ENCODE measurements at places on chromosomes 1 and 21.

DNA sequence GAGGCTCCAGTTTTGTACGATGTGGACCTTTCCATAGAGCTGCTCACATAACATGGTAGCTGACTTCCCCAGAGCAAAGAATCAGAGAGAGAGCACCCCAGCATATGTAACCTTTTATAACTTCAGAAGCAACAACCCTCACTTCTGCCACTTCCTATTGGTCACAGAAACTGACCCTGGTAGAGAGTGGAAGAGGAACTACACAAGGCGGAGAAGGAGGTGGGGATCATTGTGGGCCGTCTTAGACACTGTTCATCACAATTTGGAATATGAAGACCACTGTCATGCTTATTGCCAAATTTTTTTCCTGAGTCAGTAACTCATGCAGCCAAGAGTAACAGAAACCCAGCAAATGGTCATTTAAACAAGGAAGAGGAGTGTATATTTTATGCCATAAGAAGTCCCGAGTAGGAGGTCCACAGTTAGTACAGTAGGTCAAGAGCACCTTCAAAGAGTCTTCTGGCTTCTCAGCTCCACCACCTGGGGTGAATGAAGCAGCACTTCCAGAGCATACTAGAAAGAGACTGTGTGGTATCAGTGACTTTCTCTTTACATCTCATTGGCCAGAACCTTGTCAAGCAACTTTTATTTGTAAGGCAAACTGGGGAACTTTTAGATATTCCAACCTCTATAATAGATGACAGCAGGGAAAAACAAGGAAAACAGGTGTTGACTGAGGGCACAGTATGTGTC is 71.8 kb downstream of the ODF2L start:
- DNase-seq: no peak

- no peak for DNase-seq
These were observed 738 bp downstream of the CELF3 start for GRCh38 chr1:151715726-151716404.

- no peak for DNase-seq
These were observed 18.4 kb upstream of the GADD45A start for GRCh38 chr1:67666636-67667035.

DNA sequence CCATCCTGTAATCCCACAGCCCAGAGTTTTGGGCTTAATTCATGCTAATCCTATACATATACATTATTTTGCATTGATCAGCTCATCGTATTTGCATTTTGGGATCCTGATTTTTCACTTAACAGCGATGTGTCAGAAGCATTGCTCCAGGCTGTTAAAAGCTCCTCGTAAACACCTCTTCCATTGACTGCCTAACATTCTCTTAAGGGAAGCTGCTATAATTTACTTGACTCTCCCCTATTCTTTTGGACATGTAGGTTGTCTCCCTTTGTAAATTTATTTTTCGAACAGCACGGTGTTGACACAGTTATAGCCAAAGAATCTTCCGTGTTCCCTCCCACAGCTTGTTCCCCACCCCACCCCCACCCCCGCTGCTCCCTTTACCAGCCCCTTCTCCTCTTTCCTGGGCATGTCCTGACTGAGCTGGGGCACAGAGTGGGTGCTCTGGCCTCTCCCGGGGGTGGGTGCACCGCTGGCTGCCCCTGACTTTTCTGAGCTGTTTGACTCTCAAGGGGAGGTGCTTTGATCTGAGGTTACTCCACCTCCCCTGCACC is 22.8 kb downstream of the LDLRAP1 start:
- DNase-seq: no peak

- no peak for DNase-seq
These were observed 52.7 kb downstream of the DHRS3 start for GRCh38 chr1:12565094-12565965.

- no peak for DNase-seq
These were observed 26.5 kb downstream of the RUNX3 start for GRCh38 chr1:24903560-24903954.

GRCh38 chr1:161710560-161710959 is 3.5 kb downstream of the FCRLA start:
- DNase-seq: no peak

DNA sequence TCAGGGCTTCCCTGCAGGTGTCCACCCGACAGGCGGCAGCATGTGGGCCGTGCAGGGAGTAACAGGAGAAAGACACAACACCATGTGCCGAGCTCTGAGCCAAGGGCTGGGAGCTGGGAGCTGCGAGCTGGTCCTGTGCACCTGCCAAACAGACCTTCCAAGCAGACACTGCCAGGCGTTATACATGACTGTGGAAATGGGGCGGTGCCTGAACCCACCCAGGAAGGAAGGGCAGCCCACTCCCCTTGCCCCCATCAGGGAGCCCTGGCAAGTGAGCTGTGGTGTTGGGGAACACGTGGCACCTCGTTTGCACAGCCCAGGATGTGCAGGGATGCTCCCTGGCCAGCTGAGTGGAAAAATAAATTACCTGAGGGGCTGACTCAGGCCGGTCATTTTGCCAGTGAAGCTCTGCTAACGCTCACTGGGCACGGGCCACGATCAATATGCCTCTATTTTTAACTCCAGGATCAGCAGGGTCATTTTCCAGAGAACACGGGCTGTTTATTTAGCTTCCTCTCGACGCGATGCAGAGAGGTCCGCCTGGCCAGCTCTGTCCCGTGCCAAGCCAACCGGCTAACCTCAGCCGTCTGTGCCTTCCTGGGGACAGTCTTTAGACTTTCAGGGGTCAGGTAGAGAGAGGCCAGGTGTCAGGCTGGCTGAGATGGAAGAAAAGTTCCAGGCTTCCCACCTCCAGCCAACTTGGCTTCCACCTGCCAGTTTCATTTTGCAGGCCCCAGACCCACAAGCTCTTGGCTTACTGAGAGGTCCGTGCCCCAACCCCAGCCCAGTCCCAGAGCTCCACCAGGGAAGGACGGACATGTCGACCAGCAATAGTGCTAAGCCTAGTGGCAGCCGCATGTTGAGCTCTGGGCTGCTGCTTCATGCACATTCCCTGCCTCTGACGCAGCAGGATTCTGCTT is 196.7 kb upstream of the VAMP3 start:
- DNase-seq: no peak

DNA sequence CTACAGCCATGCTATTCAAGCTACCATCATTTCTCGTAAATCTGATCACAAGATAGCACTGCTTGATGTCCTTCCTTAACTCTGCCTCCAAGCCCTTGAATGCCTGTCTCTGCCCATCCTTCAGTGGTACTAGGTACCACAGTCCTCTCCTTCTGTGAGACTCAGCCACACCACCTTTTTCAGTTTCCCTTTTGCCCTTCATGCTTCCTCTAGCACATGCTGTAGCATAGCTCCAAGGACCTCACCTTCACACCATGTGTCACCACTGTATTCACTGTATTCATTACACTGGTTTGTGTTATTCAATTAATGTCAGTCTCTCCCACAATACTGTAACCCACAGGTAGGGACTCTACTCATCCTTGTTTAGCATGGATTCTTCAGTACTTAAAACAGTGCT is 8.0 kb upstream of the TP53BP2 start:
- DNase-seq: no peak

DNA sequence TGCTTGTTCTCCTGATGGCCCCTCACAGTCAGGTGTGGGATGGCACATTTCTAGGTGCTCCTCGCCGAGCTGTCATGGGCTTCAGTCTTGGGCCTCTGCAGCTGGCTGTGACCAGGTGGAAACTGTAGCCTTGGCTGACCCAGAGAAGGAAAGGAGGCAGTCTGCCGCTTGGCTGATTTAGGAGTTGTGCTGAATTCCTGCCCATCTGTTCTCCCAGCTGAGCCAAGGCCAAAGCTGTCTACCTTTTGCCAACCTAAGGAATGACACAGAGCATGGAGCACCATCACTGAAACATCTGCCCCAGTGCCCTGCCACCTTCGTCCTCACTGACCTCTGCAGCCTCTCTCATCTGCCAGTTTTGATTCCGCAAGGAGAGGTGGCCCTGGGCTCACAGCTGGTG is 27.9 kb downstream of the UTP25 start:
- DNase-seq: no peak

GRCh38 chr1:11851180-11851579 is 3.6 kb upstream of the NPPA start:
- DNase-seq: no peak

DNA sequence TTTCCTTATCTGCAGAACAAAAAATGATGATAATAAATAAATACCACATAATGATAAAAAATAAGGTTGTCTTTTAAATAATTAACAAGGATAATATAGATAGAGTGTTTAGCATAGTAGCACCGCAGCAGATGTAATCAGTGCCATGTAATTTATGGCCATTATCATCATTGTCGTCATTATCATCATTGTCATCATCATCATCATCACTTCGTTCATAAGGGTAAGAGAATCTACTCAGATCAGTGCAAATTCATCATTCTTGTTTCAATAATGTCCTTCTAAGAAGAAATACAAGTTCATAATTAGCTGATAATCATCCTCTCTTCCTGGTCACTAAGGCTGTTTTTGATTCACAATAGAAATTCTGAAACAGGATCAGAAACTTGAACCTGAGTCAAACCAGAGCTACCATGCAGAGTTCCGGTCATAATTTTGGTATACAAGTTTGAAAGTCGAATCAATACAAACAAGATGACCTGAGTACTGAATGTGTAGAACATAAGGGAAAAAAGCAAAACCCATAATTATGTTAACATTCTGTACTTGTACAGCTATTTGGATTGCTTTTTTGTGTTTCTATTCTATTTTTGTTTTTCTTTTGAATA is 172.0 kb downstream of the LRRC40 start:
- DNase-seq: no peak

DNA sequence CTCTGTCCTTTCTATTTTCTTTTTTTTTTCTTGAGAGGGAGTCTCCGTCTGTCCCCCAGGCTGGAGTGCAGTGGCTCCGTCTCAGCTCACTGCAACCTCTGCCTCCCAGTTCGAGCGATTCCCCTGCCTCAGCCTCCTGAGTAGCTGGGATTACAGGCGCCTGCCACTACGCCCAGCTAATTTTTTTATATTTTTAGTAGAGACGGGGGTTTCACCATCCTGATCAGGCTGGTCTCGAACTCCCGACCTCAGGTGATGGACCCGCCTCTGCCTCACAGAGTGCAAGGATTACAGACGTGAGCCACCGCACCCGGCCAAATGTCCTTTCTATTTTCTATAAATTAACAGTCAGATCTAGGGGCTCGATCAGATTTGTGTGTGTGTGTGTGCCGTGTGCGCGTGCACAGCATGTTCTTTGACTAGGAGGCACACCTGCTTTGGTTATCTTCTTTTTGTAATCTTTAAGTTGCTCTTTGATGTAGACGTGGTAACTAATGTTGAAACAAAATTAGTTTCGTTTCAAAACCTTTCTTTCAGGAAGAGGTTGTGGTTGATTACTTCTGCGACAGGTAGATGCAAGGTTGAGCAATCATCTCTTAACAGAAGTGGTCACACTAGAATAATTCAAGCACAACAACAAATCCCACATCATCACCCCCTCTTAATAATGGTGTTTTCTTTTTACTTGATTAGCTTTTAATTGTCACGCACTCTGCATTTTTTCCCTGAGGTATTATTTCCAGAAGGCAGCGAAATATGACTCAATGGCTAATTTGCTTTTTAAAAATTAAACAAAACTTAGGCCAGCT is 779 bp upstream of the DEGS1 start:
- no peak for DNase-seq

DNA sequence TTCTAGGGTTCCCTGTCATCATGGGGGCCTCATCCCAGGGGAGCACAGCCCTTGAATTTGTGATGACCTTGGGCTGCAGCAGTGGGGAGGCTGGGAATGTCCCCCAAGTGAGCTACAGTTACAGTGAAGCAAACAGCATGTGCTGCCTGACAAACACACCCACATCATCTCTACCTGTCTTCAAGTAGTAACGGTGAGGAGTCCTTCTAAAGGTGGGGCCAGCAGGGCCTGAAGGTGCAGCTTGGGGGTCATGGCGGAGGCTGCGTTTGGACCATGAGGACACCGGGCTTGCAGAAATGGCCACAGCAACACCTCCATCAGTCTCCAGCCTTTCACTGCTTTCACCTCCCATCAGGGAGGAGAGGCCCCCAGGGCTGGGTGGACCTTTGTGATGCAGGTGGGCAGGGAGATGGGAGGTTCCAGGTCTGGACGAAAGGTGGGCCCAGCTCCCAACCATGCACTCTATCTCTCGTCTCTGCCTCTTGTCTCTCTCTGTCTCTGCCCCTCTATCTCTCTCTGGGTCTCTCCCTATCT is 55.7 kb downstream of the WNT9A start:
- DNase-seq: no peak

GRCh38 chr1:12532405-12533315 is 85.3 kb downstream of the DHRS3 start:
- DNase-seq: no peak

- DNase-seq: peak; percentile 38
These were observed 436.4 kb downstream of the PLA2G4A start for GRCh38 chr1:187264995-187265602.

- no peak for DNase-seq
These were observed 295.0 kb downstream of the OMA1 start for GRCh38 chr1:58251430-58252073.

DNA sequence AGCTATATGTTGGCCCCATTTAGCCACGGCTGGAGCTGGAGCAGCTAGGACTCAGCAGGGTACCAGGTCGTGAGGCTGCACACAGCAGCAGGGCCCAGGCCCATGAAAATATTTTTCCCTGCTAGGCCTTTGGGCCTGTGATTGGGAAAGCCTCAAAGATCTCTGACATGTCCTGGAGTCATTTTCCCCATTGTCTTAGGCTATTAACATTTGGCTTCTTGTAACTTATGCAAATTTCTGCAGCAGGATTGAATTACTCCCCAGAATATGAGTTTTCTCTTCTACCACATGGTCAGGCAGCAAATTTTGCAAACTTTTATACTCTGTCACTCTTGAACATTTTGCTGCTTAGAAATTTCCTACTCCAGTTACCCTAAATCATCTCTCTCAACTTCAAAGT is 11.2 kb downstream of the CFHR2 start:
- DNase-seq: no peak

GRCh38 chr1:204550926-204551325 is 34.7 kb downstream of the MDM4 start:
- no peak for DNase-seq

- DNase-seq: no peak
These were observed 14.9 kb upstream of the LIN28A start for GRCh38 chr1:26395754-26396153.

DNA sequence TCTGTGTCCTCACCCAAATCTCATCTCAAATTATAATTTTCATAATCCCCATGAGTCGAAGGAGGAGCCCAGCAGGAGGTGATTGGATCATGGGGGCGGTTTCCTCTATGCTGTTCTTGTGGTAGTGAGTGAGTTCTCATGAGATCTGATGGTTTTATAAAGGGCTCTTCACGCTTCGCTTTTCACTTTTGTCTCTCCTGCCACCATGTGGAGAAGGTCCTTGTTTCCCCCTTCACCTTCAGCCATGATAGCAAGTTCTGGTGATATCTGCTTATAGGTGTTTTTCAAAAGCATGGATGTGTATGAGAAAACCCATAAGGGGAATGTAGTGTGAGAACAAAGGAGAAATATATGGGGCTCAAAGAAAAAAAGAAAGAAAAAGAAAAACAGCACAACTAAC is 405.9 kb upstream of the RGS18 start:
- DNase-seq: no peak

- no peak for DNase-seq
These were observed 45.7 kb upstream of the TLR5 start for GRCh38 chr1:223188618-223189356.

Measured in Caki2 (cell line).